NCI-H524 treated with DMSO at 0.1 percent for 48 hours (cell line): ENCODE measurements at places on chromosomes 7 and 10.

- no peak for DNase-seq
Measured at GRCh38 chr10:29407280-29407858, 118.5 kb downstream of the LYZL1 start.

- no peak for DNase-seq
Measured at GRCh38 chr10:133230387-133231195, 574 bp downstream of the UTF1 start.

- no peak for DNase-seq
Measured at GRCh38 chr7:34734771-34735170, 76.8 kb downstream of the NPSR1 start.

DNA sequence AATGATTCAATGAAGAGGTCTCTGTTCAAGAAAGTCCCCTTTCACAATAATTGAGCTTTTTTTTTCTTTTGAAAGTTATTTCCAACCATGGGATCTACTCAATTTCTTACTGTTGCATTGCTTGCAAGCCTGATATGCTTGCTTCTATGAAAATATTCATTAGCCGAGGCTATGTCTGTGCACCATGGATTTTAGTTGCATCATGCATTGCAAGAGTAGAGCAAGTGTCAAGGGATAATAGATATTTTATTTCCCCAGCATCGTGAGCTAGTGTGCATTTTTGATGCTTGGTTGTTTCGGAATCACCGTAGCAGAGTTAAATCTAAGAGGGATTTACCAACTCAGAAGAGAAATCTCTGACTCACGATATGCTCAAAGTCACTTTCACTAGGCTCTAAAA, 222.0 kb downstream of the SH2D4B start:
- no peak for DNase-seq

DNA sequence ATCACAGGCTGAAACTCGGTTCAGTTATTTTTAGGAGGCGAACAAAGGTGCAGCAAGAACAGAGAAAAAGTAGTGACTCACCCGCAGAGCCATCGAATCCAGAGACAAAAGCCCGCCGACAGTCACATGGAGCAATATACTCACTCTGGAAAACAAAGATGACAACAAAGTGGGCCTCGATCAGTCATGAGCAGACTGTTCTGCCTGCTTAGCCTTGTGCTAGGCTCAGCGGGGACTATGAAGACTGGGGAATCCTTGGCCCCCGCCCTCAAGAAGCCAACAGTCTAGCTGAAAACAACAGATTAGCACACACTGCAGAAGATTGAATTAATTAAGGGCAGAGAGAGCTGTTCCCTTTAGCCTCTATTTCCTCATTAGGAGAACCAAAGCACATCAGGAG, 30.4 kb downstream of the XPNPEP1 start:
- DNase-seq: no peak

- no peak for DNase-seq
Measured at GRCh38 chr10:26090026-26090425, 126.5 kb upstream of the GAD2 start.

DNA sequence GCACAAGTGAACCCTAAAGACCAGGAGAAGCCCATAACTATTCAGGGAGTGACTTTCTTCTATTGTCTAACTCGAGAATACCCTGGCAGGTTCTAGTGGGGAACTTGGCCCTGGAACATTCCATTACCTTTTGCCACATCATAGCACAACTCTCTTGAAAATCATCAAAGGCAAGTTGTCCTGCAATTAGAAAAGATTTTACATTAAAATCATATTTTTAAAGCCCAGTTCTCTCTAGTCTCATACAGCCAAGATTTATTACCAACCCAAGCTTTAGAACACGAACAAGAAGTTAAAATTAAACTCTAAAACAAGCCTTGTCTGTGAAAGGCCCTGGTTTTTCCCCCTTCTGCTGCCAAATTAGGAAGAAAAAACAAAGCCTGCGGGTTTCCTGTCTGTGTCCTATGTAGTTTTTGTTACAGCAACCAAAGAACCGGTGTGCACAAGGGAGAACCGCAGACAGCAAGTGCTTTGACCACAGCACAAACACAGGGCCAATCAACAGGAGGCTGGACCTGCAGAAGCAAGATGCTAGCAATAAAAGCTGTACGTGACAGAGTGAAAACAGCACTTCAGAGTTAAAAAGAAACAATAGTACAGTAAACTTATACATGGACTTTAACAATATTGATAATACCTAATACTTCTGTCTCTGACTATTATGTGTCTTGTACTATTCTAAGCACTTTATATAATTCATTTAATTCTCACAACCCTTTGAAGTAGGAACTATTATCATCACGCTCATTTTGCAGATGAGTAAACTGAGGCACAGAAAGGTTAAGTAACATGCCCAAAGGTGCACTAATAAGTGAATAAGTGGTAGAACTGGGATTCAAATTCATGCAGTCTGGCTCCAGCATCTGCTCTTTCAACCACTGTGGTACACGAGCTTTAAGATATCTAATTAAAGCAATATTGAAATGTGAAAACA, 65.8 kb downstream of the STK17A start:
- DNase-seq: no peak
